Cerebellar nuclear complex (tissue), 1 donor: ENCODE measurements at places on chromosomes 6 and 20.

DNA sequence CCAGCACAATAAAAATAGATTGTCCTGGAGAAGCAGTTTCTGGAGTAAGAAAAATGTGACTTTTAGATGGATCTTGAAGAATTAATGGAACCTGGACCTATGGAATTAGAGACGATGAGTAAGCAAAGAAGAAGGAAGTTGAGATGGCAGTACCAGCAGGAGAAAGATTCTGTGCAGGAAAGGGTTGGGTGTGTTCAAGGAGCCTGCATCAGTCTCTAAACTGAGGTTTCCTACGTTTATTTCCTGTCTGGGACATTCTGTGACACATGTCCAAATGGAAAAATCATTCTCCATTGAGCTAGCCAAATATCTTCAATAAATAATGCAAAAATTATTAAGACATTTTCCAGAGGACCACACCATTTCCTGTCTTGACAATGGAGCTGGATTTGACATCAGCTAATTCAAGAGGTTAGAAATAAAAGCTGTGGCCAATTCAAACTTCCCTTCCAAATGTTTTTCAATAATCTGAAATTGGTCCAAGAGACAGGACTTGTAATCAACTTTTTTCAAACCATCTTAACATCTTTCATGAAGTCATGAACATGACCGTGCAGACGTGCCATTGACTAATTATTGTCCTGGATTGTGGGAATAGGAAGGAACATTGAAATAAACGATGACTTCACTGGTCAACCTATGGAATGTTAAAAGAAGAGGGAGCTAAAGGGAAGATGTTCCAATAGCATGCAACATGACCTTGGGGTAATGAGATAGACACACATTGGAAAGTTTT lies 198.3 kb downstream of the ZNF217 start:
- DNase-seq: no peak

- DNase-seq: no peak
Observed at GRCh38 chr6:106628658-106629102, 618 bp downstream of the RTN4IP1 start.

GRCh38 chr20:33744773-33745385 lies 13.1 kb downstream of the ZNF341 start:
- no peak for DNase-seq

DNA sequence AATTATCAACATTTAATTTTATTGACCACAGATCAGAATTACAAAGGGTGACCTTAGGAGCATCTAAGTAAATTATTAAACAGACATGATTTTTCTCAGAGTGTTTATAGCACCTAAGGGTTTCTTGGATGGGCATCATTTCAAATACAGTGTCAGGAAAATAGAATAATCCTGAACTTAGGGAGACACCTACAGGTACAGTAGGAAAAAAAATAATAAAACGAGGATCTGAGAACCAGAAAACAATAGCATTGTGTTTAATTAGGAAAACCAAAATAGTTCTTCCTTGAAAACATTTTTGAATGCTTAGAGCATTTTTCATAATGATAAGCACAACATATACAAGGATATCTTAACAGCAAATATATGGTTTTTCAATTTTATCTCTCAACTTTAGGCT lies 39.2 kb downstream of the MMUT start:
- DNase-seq: no peak

DNA sequence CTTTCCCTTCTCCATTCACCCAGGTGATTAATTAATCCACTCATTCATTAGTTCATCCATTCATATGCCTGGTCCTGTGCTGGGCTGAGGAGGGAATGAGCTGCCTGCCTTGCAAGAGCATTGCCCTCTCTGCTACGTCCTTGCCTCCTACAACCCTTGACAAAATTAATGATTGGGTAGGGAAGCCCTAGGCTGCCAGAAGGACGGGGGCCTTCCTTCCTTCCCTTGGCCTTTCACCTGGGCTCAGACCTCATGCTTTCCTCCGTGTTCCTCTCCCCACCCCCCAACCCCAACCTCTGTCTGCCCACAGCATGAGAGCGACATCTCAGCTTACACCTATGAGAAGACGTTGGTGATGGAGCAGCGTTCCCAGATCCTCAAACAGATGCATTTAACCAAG lies 25.6 kb downstream of the SLC12A5 start:
- no peak for DNase-seq

DNA sequence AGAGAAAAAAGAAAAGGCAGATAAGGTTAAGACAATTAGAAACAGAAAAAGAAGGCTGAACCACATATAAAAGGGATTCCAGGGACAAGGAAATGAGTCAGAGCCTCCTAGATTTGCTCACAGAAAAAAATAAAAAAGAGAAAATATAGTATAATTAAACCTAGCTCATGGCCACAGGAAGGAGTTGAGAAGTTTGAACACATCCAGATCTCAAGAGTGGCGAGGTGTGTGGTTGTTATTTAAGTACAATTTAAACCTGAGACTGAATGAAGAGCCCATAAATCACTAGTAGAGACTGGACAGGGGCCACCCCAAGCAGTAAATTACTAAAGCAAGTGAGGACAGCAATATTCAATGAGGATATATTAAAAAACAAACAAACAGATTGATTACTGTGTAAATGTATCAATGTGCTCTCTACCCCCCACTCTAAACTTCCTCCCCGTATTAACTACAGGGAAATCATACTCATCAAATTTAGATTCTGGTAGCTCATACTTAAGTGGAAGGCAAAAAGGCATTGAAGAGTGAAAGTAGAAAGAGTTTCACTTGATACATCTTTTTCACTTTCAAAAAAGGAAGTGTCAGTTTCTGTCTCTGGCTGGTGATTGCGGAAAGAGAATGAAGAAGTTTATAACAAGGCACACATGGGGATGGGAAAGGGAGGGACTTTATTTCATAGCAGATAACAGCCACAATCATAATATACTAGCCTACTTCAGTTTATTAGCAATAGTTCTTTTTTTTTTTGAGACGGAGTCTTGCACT lies 49.3 kb upstream of the SCAF8 start:
- no peak for DNase-seq

GRCh38 chr20:31602779-31603441 lies 2.2 kb upstream of the ID1 start:
- DNase-seq: no peak

DNA sequence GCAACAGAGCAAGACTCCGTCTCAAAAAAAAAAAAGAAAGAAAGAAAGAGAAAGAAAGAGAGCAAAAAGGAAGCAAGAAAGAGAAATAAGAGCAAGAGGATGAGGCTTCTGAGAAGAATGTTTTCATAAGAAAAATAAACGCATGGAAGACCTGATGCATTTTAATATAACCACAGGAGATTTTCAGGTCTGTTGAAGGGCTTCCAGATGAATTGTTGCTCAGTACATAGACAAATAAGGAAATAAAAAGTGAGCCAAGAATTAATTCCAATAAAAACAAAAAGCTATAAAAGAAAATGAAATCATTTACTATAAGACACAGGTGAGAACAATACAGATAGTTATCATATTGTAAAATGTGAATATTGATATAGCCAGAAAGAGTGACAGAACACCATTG lies 43.5 kb downstream of the PERP start:
- no peak for DNase-seq
